ENCODE measurements at places on chromosomes 5 and 9.

- no peak for DNase-seq
Observed at GRCh38 chr5:9302218-9302617, 243.7 kb downstream of the SEMA5A start.

DNA sequence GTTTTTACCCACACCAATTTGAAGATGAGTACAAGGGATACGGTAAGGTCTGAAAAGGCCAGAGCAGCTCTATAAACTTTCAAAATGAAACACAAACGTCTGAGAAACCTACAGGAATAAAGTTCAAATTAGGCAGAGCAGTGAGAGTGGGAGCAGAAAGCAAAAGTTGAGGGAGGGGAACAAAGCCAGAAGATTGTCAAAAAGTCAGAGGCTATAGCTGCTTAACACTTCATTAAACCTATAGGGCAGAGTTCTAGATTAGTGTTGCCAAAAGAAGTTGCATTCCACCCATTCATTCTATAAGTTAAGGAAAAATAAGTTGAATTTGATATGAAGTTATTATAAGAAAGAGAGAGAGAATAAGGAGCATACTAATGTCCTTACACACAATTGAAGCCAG is 309.6 kb upstream of the CD180 start:
- DNase-seq: no peak

- no peak for DNase-seq
Observed at GRCh38 chr9:3879726-3880505, 354.1 kb upstream of the RFX3 start.

DNA sequence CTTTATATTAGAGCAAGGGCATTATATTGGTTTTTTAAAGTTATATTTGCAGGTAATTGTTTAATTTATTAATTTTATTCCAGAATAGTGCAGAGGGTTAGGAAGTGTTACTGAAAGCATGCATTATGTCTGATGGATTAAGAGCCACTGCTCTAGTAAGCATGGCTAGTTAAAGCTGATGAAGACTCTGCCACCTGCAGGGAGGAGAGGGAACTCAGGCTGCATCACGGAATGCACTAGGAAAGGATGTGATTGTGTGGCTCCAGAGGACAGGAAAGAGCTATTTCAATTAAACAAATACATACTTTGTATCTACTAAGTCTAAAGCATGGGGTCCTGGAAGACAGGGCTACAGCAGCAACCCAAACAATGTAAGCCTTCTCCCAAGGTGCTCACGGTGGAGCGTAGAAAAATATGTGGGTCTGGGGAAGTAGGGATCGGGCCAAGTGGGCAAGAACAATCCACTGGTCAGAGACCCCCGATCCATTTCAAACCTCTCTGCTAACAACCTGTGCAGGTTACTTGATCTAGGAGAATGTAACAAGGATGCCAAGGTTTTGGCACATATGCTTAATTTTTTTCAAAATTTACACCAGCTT is 15.3 kb upstream of the GRXCR2 start:
- no peak for DNase-seq
